ENCODE measurements at places on chromosomes 2 and 18. TPM values are rescaled to one million over a fixed set of nuclear protein-coding genes. Genes with fewer than 3 reads are reported as not detected.

Gene GBX2
- not detected for total RNA-seq

Gene SF3B1
- 552 TPM for total RNA-seq

Gene DSC3
- 54.3 TPM for total RNA-seq

GRCh38 chr2:171735991-171736710, 48.9 kb downstream of the DYNC1I2 start:
- H3K4me1 ChIP-seq: no peaks in the 10 kb centered on the region
- H3K4me3 ChIP-seq: no peak overlapping the region
- no peak for DNase-seq
- no peaks in the 10 kb centered on the region for H3K27me3 ChIP-seq
- no peak overlapping the region for H3K27ac ChIP-seq
- no peaks in the 10 kb centered on the region for H3K36me3 ChIP-seq

DNA sequence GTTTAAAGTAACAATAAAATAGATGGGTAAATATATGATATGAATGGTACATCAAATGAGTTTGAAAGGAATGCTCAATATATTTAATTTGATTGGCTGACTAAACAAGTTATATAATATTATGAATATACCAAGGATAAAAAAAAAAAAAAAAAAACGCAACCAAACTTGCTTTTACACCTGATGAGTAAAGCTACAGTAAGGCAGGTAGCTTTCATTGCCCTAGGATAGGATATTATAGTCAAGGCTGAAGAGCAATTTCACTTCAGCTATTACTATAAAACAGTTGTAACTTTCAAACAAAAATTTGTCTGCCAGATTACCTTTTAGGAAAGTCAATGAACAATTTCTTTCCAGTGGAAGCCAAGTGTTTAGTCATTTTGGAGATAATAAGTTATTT, 56.8 kb upstream of the PEX13 start:
- H3K36me3 ChIP-seq: no peaks in the 10 kb centered on the region
- H3K4me3 ChIP-seq: no peak overlapping the region
- no peak overlapping the region for H3K27ac ChIP-seq
- DNase-seq: no peak

DNA sequence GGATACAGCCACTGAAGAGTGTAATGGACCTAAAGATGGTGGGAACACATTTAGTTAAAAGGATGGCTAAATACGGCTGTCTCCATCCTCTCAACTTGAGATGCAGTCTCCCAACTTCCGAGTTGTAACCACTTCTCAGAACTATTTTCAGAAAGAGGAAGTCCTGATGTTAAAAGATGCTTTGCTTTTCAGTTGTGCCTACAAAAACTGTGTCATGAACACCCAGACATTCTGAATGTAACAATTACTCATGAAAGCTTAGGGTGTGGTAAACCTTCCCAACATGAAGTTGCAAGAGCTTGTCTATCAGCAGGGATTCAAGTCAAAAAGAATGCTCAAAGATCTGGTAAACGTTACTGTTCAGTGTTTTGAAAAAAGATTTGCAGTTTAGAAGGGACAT, 147.9 kb downstream of the DOCK10 start:
- H3K4me3 ChIP-seq: no peak overlapping the region
- no peaks in the 10 kb centered on the region for H3K36me3 ChIP-seq
- H3K27ac ChIP-seq: no peak overlapping the region
- H3K27me3 ChIP-seq: no peaks in the 10 kb centered on the region
- no peaks in the 10 kb centered on the region for H3K4me1 ChIP-seq
- DNase-seq: no peak

GRCh38 chr2:18991177-18992168, 366.9 kb downstream of the OSR1 start:
- H3K4me3 ChIP-seq: no peak overlapping the region
- H3K27ac ChIP-seq: peak overlapping the region; percentile 19
- H3K27me3 ChIP-seq: no peaks in the 10 kb centered on the region

GRCh38 chr2:121634354-121635307, 14.6 kb downstream of the CLASP1 start:
- no peaks in the 10 kb centered on the region for H3K4me1 ChIP-seq
- DNase-seq: no peak
- H3K27ac ChIP-seq: no peak overlapping the region
- no peak overlapping the region for H3K4me3 ChIP-seq

DNA sequence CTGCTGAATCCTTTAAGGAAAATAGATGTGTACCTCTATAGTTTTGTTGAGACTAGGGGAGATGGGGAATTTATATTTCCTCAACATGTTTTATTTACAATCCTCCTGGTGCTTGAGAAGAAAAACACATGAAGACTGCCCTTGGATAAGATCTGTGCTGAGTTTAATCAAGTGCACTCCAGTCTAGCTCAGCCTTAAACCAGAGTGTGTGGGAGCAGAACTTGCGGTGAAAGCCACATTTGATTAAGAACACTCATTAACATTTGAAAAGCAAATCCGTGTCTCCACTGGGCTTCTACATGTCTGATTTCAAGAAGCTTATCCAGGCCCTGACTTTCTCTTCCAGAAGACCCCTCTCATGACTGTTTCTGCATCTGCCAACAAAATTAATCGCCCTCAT, 84.8 kb upstream of the ITGA6 start:
- H3K27me3 ChIP-seq: no peaks in the 10 kb centered on the region
- DNase-seq: no peak
- no peaks in the 10 kb centered on the region for H3K4me1 ChIP-seq
- H3K36me3 ChIP-seq: no peaks in the 10 kb centered on the region

- no peaks in the 10 kb centered on the region for H3K4me1 ChIP-seq
- no peaks in the 10 kb centered on the region for H3K27me3 ChIP-seq
- no peak for DNase-seq
- H3K36me3 ChIP-seq: no peaks in the 10 kb centered on the region
Measured at GRCh38 chr2:50529600-50530218, 502.2 kb downstream of the NRXN1 start.

- H3K36me3 ChIP-seq: no peaks in the 10 kb centered on the region
- no peak overlapping the region for H3K4me3 ChIP-seq
- H3K27ac ChIP-seq: no peak overlapping the region
- DNase-seq: no peak
Measured at GRCh38 chr2:220489121-220489520, 861.7 kb downstream of the SLC4A3 start.

DNA sequence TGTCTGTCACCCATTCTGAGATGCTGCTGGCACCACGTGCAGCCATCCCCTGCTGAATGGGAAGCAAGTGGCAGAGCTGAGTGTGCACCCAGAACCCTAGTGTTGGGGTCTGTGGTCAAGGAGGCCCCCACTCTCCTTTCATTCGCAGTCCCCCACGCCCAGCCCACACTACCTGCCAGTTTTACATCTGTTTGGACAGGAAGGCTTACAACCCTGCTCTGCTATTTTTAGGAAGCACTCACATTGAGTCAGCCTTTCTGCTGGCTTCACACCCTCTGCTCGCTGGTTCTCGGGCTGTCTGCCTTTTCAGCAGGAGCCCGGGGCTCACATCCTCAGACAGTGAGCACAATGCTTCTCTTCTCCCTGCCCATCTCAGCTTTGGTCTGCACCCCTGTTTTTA, 10.7 kb upstream of the ADCY3 start:
- H3K36me3 ChIP-seq: no peaks in the 10 kb centered on the region
- H3K4me1 ChIP-seq: no peaks in the 10 kb centered on the region
- H3K27ac ChIP-seq: no peak overlapping the region
- no peak for DNase-seq
- no peak overlapping the region for H3K4me3 ChIP-seq

- H3K36me3 ChIP-seq: no peaks in the 10 kb centered on the region
- no peaks in the 10 kb centered on the region for H3K4me1 ChIP-seq
- DNase-seq: no peak
- H3K4me3 ChIP-seq: no peak overlapping the region
- H3K27me3 ChIP-seq: no peaks in the 10 kb centered on the region
- no peak overlapping the region for H3K27ac ChIP-seq
Measured at GRCh38 chr2:30777661-30778505, 29.4 kb downstream of the CAPN13 start.

GRCh38 chr2:65775839-65776238, 343.4 kb upstream of the SPRED2 start:
- H3K27ac ChIP-seq: no peak overlapping the region
- H3K36me3 ChIP-seq: no peaks in the 10 kb centered on the region
- H3K4me3 ChIP-seq: no peak overlapping the region
- no peak for DNase-seq
- H3K27me3 ChIP-seq: no peaks in the 10 kb centered on the region

GRCh38 chr18:3478262-3478978, 28.4 kb downstream of the TGIF1 start:
- H3K27me3 ChIP-seq: no peaks in the 10 kb centered on the region
- no peaks in the 10 kb centered on the region for H3K36me3 ChIP-seq
- H3K4me1 ChIP-seq: no peaks in the 10 kb centered on the region
- no peak overlapping the region for H3K4me3 ChIP-seq
- DNase-seq: no peak

- no peak overlapping the region for H3K4me3 ChIP-seq
- DNase-seq: no peak
- H3K27me3 ChIP-seq: no peaks in the 10 kb centered on the region
- H3K27ac ChIP-seq: no peak overlapping the region
Measured at GRCh38 chr2:67462738-67463496, 65.8 kb downstream of the ETAA1 start.

DNA sequence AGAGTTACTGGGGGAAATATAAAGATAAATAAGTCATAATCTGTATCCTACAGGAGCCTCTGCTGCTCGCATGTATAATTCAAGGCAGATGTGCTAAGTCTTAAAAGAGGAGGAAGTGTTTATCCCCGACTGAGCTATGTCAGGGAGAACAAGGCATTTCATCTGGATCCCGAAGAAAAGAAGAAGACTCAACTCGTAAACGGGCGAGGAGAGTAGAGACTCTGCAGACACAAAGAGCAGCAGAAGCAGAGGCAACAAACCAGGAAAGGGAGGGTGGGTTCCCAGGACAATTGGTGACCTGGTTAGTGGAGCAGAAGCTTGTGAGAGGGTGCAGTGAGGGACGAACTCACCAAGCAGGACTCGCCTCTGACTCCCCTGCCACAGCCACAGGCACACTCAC, 368.6 kb downstream of the EIPR1 start:
- H3K27ac ChIP-seq: no peak overlapping the region
- DNase-seq: no peak
- no peak overlapping the region for H3K4me3 ChIP-seq
- H3K36me3 ChIP-seq: no peaks in the 10 kb centered on the region
- H3K27me3 ChIP-seq: peaks cover 52% of the 10 kb centered on the region

- H3K27ac ChIP-seq: no peak overlapping the region
- no peak overlapping the region for H3K4me3 ChIP-seq
- no peaks in the 10 kb centered on the region for H3K27me3 ChIP-seq
- peak; percentile 22 for DNase-seq
- no peaks in the 10 kb centered on the region for H3K4me1 ChIP-seq
- H3K36me3 ChIP-seq: no peaks in the 10 kb centered on the region
Measured at GRCh38 chr2:100941646-100942240, 60.3 kb upstream of the RPL31 start.

DNA sequence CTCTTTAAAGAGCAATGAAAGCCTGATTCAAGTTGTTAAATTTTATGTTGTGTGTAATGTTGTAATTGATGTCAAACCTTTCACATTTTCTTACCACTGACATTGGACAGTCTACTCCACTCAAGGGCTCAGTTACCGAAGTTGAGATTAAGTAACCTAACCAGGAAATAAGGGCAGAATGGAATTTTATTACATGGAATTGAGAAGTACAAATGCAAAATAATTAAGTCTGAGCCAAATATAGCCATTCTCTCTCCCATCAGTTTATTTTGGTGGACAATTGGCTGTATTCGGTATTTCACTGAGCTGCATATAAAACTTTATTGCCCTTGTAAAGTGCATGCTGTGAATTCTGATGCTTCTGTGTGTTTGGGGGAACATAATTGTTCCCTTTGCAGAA, 231.5 kb downstream of the TTC32 start:
- no peaks in the 10 kb centered on the region for H3K27me3 ChIP-seq
- no peaks in the 10 kb centered on the region for H3K36me3 ChIP-seq
- H3K27ac ChIP-seq: no peak overlapping the region

GRCh38 chr2:237143676-237144440, 58.2 kb downstream of the COPS8 start:
- H3K4me1 ChIP-seq: no peaks in the 10 kb centered on the region
- H3K27me3 ChIP-seq: no peaks in the 10 kb centered on the region
- no peaks in the 10 kb centered on the region for H3K36me3 ChIP-seq
- H3K4me3 ChIP-seq: no peak overlapping the region

- no peaks in the 10 kb centered on the region for H3K27me3 ChIP-seq
- no peak overlapping the region for H3K4me3 ChIP-seq
- no peaks in the 10 kb centered on the region for H3K36me3 ChIP-seq
- DNase-seq: no peak
Measured at GRCh38 chr2:224024270-224024669, 14.8 kb downstream of the SERPINE2 start.

GRCh38 chr18:9604348-9604747, 10.0 kb downstream of the PPP4R1 start:
- H3K36me3 ChIP-seq: no peaks in the 10 kb centered on the region
- no peaks in the 10 kb centered on the region for H3K27me3 ChIP-seq
- H3K27ac ChIP-seq: no peak overlapping the region
- H3K4me1 ChIP-seq: no peaks in the 10 kb centered on the region

DNA sequence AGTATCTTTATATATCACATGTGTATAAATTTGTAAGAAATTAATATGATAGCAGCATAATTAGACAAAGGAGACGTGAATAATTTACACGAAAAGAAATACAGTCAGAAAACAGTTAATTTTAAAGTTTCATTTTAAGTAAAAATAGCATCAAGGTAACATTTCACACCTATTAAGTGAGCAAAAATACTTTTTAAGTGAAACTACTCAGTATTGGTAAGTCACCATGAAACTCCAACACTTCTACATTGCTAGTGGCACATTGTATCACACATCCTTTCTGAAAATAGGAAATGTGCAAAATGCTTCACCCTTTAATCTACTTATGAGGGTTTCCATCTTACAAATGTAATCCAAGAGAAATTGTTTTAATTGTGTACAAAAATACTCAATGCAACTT, 287.9 kb upstream of the EPAS1 start:
- H3K27me3 ChIP-seq: no peaks in the 10 kb centered on the region
- H3K4me3 ChIP-seq: no peak overlapping the region
- H3K27ac ChIP-seq: no peak overlapping the region
- no peaks in the 10 kb centered on the region for H3K4me1 ChIP-seq
- H3K36me3 ChIP-seq: no peaks in the 10 kb centered on the region

DNA sequence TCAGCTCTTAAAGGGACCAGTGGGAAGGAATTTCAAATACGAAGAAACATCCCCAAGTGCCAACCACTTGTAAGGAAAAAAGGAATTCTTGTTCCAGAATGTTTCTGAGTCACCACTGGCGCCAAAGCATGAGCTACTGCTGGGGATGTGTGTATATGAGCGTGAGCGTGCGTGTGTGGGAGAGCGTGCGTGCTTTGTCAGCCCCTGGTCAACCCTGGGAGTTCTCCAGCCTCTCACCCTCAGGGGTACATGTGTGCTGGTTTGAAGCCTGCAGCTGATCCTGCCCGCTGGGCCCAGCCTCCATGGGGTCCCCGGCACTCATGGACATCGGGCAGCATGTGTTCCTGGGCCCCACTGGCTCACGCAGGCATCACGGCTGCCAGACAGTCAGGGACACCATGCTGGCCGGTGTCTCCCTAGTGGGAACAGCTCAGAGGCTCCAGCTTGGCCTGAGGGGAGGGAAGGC, 17.1 kb downstream of the HS6ST1 start:
- peak overlapping the region; percentile 35 for H3K27ac ChIP-seq
- H3K4me1 ChIP-seq: peaks cover 27% of the 10 kb centered on the region
- H3K36me3 ChIP-seq: no peaks in the 10 kb centered on the region

- H3K27ac ChIP-seq: no peak overlapping the region
- no peaks in the 10 kb centered on the region for H3K27me3 ChIP-seq
- H3K36me3 ChIP-seq: no peaks in the 10 kb centered on the region
- no peak overlapping the region for H3K4me3 ChIP-seq
- no peaks in the 10 kb centered on the region for H3K4me1 ChIP-seq
Measured at GRCh38 chr2:14891546-14891945, 259.0 kb downstream of the LRATD1 start.

GRCh38 chr18:2223449-2223848, 347.9 kb downstream of the METTL4 start:
- H3K4me3 ChIP-seq: peak overlapping the region; percentile 9
- H3K27ac ChIP-seq: no peak overlapping the region
- H3K4me1 ChIP-seq: no peaks in the 10 kb centered on the region
- no peak for DNase-seq
- no peaks in the 10 kb centered on the region for H3K27me3 ChIP-seq
